Fibroblast of lung (primary cell): ENCODE measurements at places on chromosomes 2 and 18. TPM values are rescaled to one million over a fixed set of nuclear protein-coding genes. Genes with fewer than 3 reads are reported as not detected.

GRCh38 chr2:37324786-37325624 is at the start of gene PRKD3:
TSS of gene PRKD3 (minus strand) at chr2:37324833. CDS start at chr2:37316524, 8,309 bp downstream.
- peak; percentile 43 for DNase-seq

Gene NTSR2
- polyA plus RNA-seq: not detected in 2 replicates

DNA sequence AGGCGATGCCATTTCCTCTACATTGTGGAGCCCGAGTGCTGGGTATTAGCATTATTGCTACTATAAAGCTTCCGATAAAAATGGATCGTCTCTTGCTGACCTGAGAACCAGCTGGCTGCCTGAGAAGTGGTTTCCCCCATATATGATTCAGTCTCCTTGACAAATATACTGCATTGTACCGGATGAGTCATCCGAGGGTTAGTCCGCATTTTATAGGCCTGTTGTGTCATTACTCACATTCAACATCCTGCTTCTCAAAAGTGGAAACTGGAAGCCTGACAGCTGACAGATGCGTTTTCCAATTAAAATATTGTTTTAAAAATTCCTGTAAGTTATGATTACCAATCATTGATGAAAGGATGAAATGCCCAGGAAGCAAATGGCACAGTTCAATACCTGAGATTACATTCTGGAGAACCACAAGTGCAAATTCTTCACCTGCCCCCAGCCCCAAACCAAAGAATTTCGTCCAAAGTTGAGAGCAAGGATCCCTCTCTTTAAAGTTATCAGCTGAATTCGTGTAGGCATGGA is 65.7 kb downstream of the SPRED2 start:
- DNase-seq: peak; percentile 94

GRCh38 chr2:84497285-84497684 is 19.0 kb upstream of the DNAH6 start:
- no peak for DNase-seq

Gene SPATA3
- polyA plus RNA-seq: not detected in 2 replicates

GRCh38 chr2:67169417-67170140 is 227.6 kb upstream of the ETAA1 start:
- DNase-seq: no peak

DNA sequence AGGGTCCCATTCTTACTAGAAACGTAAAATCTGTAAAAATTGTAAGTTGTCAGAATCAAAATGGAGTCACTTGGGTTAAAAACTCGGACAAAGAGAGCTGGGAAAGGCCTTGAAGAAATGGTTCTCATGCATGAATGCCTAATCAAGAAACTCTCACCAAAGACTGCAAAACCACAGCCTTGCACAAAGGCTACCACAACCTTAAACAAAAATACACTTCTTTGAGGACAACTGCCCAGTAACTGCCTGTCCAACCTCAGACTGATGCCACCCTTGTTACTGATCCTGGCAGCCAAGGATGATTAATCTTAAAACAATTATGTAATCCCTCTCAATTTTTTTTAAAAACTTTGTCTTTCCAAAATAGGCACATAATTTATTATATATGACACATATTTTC is 299.3 kb downstream of the CCDC85A start:
- DNase-seq: peak; percentile 78

- peak; percentile 44 for DNase-seq
Observed at GRCh38 chr2:106575955-106576354, 88.8 kb downstream of the CD8B2 start.

Gene IL36B
- not detected in 2 replicates for polyA plus RNA-seq

Gene POTEC
- polyA plus RNA-seq: not detected in 2 replicates

Gene RBMS1
- polyA plus RNA-seq: 146 and 152 TPM in 2 replicates

DNA sequence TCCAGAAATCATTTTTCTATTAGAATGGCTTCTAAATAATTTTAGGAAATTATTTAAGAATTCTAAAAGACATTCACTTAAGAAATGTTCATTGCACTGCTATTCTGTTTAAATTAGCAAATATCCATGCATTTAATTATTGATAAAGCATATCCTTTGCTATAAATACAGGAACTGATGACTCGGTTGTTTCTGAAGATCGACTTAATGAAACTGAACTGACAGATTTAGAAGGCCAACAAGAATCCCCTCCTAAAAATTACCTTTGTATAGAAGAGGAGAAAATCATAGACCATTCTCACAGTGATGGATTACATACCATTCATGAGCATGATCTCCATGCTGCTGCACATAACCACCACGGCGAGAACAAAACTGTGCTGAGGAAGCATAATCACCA is 59.4 kb downstream of the SLC39A10 start:
- no peak for DNase-seq

- peak; percentile 37 for DNase-seq
Observed at GRCh38 chr2:156657809-156658208, 221.6 kb downstream of the GPD2 start.

DNA sequence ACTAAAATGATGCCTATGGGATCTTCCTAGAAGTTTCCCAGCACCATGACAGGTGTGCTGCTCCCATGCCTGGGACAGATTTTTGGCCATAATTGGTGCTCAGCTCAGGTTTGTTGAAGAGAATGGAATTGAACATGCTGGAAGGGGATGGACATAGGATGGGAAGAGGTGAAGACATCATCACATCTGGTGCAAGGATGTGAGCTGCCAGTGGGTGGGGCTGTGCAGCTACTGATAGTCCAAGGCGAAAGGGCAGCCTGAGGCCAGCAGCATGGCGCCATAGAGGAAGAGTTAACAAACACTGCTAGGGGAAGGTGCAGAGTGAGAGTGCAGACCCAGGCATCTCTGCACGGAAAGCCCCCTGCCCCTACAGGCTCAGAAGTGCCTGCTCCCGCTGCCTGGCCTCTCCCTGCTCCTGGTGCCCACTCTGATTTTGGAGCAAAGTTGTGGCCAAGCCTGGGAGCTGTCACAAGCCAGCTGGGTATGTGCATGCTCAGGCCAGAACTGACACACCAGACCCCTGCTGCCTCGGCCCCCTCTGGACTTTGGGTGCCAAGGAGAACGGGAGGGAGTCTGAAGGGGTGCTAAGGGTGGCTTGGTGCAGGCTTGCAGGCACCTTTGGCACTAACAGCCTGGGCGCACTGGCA is 178.6 kb downstream of the ZBTB7C start:
- DNase-seq: peak; percentile 59

GRCh38 chr2:231263118-231263831 is 64.8 kb downstream of the ARMC9 start:
- peak; percentile 15 for DNase-seq

GRCh38 chr2:39437522-39438296 is 624 bp upstream of the MAP4K3 start:
- peak; percentile 38 for DNase-seq

Gene FOXI3
- polyA plus RNA-seq: not detected in 2 replicates

GRCh38 chr2:116467243-116467642 is 1347.2 kb upstream of the DDX18 start:
- no peak for DNase-seq

DNA sequence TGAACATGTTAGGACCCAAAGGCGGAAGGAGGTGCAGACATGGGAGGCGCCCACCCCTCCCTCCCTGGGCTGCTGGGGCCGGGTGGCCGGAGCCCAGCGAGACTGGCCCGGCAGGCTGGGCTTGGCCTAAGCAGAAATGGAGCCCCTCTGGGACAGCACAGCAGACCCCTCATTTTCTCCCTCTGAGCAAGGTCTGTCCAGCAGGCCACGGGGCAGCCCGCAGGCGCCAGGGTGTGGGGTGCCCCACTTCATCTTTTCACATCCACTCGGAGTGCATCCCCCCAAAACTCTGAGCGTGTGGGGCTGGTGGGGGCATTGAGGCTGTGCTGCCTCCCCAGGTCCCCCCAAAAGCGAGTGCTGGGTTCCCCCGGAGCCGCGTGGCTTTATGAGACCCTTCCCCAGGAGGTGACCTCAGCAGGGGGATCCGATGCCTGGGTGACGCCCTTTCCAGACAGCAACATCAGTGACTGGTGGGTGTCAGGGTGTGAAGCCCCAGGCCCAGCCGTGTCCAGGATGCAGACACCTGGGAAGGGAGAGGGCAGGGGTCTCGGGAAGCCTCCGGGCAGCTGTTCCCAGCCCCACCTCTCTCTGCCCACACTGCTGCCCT is 36.7 kb upstream of the GPC1 start:
- DNase-seq: no peak

Gene SF3B6
- polyA plus RNA-seq: 206 and 210 TPM in 2 replicates

Gene OR6B2
- polyA plus RNA-seq: not detected in 2 replicates

GRCh38 chr2:119692310-119692709 is 13.3 kb downstream of the TMEM177 start:
- no peak for DNase-seq

Gene MAB21L4
- not detected in 2 replicates for polyA plus RNA-seq

Gene DYSF
- polyA plus RNA-seq: 0.05 and 0.67 TPM in 2 replicates

Gene CD28
- 0.03 TPM in 1 of 2 replicates, not detected in the other for polyA plus RNA-seq

- DNase-seq: no peak
Observed at GRCh38 chr2:229952256-229952835, 30.0 kb downstream of the FBXO36 start.

DNA sequence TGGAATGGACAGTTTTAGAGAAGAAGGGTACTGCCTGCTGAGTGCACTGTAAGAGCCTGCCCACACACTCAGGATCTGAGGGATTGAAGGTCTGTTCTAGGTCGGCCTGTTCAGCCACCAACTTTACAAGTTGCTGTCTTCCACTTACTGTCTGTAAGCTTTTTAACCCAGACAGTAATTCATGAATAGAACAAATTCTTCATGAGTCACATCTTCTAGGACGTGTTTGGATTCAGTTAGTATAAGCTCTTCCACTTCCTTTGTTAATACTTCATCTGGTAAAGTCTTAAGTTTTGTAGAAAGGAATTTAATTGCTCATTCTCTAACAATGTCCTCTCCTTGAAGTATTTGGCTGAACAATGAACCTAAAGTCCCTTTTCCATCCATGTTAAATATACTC is 74.6 kb downstream of the PDE11A start:
- peak; percentile 96 for DNase-seq

GRCh38 chr2:192593561-192593960 is 398.8 kb upstream of the TMEFF2 start:
- no peak for DNase-seq

DNA sequence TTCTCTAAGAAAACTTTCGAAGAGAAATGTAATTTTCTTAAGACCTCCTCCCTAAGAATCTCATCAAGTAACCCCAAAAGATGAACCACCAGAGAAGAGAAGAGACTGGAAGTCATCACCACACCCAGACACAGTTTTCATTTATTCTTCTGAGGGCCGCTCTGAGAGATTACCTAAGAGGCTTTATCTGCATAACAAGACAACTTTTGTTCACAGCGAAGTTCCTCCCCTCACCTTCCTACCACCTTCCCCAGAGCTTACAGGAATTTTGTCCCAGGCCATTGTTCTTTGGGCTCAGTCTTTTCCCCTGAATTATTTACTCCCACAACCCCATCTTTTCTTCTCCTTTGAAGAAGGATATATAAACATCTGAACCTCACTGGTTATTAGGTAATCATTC is 92.8 kb downstream of the AKAIN1 start:
- no peak for DNase-seq

GRCh38 chr2:12555012-12555645 is 161.6 kb upstream of the TRIB2 start:
- peak; percentile 71 for DNase-seq

DNA sequence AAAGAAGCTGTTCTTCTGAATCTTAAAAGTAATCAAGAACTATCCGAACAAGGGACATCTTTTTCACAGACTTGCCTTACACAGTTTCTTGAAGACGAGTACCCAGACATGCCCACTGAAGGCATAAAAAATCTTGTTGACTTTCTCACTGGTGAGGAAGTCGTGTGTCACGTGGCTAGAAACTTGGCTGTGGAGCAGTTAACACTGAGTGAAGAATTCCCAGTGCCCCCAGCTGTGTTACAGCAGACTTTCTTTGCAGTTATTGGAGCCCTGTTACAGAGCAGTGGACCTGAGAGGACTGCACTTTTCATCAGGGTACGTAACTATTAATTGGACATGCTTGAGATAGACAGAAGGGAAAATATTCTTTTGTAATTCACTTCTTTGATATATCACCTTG is 2.4 kb downstream of the MRPL44 start:
- DNase-seq: peak; percentile 28

DNA sequence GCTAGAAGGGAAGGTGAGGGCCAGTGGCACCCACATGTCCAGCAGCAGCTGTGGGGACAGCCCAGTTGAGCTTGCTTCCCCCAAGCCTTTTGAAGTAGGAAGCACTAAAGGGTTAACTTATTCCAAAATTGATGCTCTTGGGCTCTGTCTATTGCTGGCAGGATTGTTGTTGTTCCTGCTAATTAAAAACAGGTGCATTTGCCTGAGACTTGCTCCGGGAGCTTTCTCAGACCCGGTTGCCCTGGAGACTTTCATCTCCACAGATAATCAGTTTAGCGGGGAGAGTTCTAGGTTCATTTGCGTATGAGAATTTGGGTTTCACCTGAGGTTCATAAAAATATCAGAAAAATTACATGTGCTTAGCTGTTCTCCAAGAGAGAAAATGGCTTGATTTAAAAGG is 277.3 kb downstream of the LRATD1 start:
- no peak for DNase-seq

Gene MRPS5
- polyA plus RNA-seq: 46.2 and 52.7 TPM in 2 replicates

Gene LRATD1
- 1.8 and 2.2 TPM in 2 replicates for polyA plus RNA-seq

GRCh38 chr2:239777219-239777618 is 247.9 kb downstream of the NDUFA10 start:
- no peak for DNase-seq

- peak; percentile 11 for DNase-seq
Observed at GRCh38 chr2:198762441-198762840, 695.3 kb downstream of the SATB2 start.

DNA sequence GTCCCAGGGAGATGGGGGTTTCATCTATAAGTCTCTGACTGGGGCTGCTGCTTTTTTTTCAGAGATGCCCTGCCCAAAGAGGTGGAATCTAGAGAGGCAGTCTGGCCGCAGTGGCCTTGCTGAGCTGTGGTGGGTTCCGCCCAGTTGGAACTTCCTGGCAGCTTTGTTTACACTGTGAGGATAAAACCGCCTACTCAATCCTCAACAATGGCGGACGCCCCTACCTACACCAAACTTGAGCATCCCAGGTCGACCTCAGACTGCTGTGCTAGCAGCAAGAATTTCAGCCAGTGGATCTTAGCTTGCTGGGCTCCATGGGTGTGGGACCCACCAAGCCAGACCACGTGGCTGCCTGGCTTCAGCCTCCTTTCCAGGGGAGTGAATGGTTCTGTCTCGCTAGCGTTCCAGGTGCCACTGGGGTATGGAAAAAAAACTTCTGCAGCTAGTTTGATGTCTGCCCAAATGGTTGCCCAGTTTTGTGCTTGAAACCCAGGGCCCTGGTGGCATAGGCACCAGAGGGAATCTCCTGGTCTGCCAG is 152.6 kb upstream of the CYP26B1 start:
- no peak for DNase-seq

- no peak for DNase-seq
Observed at GRCh38 chr2:201985728-201986462, 47.8 kb upstream of the FZD7 start.

- DNase-seq: peak; percentile 87
Observed at GRCh38 chr2:182668671-182669070, 47.4 kb upstream of the DNAJC10 start.

Gene BBS5
- polyA plus RNA-seq: 3.4 and 4.6 TPM in 2 replicates

DNA sequence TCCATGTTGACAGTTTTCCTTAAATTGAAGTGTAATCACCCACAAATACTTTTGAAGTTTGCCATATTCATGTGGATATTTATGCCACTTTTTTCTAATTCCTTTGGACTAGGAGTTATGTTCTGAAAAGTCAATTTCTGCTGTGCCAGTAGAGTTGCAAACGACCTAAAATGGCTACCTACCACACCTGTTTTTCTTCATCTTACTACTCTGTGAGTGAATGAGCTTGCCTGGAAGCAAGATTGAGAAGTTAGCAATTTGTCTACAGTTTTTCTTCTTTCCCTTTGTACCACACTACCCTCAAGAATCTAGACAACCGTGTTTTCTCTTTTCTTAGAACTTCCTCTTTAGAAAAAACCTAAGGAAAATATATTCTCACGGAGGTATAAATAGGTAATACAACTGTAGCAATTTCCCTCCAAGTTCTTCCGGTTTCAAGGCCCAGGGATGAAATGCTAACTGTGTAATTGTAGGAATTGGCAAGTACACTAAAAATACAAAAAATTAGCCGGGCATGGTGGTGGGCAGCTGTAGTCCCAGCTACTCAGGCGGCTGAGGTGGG is 7.3 kb upstream of the SLC39A10 start:
- DNase-seq: no peak
